ENCODE measurements at places on chromosomes 3 and 15.

DNA sequence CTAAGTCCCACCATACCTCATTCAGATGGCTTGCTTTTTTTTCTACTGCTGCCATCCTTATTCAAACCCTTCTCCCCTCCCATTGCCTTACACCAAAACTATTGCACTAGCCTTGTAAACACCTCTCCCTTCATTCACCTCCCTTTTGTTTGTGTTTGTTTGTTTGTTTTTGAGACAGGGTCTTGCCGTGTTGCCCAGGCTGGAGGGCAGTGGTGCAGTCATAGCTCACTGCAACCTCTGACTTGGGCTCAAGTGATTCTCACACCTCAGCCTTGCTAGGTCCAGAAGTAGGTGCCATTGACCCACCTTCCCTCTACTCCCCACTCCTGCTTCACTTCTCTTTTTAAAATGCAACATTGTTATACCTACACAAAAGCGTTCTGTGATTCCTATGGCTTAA lies 3.0 kb upstream of the STAG1 start:
- no peak for DNase-seq

DNA sequence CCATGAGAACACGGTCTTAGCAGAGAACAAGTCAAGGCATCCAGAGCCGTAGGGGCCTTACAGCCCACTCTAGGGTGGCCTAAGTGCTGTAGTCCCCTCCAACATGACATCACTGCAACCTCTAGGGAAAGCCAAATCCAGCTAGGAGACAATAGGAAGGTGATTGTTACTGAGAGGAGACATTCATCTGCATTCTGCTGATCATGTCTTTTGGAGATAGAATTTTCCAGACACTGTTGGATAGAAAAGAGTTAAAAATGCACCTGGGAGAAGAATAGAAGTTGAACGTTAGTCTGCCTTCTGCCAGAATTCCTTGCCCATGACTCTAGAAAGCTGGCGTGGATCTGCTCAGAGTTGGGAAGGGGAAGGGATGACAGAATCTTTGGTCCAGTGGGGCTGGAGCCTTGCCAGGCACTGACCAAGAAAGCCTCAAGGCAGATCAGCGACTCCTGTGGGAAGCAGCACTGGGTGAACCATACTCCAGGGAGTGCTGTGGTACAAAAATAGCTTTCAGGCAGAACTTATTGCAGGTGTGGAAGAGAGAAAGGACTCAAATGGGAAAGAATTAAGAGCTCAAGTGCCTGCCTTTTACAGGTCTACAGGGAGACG lies 44.8 kb upstream of the RAF1 start:
- peak; percentile 51 for DNase-seq

GRCh38 chr3:152296971-152297370 lies 28.2 kb downstream of the MBNL1 start:
- no peak for DNase-seq

DNA sequence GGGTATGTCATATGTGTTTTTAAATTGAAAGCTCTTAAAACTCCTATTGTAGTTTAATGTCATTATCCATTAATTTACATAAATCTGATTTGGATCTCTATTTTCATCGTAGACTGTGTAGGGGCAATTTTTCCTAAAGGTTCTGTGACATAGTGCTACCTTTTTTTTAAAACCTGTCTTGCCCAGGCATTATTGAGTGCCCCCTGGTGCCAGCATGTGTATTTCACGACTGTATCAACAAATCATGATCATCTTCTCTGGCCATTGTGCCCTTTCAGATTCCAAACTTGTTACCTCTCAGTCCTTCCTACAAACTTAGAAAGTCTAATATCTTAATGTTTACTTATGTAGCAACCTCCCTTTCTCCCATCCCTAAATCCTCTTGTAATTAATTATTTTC lies 97.2 kb upstream of the FLNB start:
- no peak for DNase-seq

DNA sequence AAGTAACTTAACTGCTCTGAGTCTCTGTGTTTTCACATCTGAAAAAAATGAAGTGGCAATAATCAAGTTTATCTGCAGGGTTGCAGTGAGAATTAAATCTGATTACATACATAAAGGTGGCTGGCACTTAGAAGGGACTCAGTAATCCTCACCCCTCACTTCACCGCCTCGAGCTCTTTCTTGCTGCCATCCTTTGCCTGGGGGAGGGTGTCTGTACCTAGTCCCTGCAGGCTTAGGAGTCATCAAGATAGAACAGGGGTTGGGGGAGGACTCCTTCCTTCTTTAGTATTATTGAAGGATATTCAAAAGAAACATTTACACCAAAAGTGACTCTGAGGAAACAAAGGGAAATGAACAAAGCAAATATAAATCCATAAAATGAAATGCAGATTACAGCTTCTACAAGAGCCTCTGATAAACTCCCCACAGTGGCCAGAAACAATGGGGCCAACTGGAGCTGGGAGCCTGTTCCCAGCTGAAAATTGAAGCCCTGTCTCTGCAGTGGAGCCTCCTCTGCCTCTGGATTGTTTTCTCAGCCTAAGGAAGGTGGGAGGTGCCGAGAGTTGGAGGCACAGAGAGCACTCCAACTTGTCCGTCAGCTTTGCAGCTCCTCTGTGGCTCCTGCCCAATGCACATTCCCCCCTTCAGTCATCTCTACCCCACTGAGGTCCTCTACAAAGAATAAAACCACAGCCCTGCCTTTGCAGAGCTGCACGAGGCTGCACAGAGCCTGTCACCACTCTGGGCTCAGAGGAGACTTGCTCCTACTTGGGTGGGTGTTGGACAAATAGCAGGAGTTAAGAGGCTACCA lies 41.8 kb downstream of the CRYGS start:
- DNase-seq: no peak

- no peak for DNase-seq
Measured at GRCh38 chr3:135627057-135627456, 338.5 kb upstream of the PPP2R3A start.

GRCh38 chr15:88401996-88402656 lies 65.1 kb downstream of the MRPL46 start:
- DNase-seq: no peak

DNA sequence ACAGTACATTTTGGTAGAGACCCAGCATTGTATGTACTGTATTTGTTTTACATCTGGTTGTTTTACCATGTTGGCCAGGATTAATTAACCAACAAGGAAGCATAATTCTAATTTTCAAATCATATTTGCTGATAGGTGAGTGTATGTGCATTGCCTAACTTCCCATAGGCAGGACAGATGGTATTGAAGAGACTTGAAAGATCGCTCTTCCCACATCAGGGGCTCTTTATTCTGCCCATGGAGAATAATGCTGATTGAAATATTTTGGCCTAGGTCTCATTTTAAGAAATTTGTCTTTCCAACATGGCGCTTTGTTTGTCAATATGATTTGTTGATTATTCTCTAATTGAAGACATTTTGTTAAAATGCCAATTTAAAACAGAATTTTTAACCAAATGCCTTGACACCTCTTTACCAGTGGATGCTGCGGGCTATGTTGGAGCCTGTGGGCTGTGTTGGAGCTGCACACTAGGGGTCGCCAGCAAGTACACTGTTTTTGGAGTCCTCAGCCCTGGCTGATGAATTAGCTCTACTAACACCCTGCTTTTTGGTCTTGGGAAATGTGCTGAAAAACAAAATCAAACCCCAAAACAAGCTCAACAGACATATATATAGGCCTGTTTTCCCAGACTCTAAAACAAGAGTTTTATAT lies 5.3 kb downstream of the P2RY12 start:
- no peak for DNase-seq

DNA sequence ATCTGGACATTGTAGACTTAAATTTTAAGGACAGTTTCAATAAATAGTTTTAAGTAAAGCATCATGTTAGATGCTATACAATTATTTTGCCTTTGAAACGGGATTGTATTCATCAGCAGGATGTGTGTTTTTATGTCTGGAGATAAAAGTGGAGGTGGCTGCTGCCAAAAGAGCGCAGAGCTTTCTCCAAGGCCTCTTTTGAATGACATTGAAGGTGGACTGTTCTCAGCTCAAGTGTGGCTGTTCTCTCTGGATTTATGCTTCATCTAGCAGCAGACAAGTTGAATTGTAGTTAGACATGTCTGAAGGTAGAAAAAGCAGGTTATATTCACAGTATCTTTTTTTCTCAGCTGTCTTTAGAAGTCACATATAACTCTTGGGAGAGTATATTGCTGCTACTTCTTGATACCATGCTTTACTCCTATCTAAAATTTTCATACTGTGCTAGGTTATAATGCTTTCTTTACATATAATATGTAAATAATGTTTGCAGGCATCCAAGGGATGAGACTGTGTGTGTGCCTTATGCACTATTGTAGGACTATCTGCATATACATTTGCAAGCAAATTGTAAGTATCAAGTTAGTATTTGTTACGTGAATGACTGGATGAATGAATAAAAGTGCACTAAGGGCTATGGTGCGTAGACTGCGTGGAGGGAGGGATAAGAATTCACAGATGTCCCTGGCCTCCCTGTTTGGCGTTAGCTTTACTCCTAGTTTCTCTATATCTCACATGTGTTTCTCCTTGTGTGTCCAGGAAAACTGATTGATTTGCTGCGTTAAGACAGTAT lies 340.1 kb downstream of the NAALADL2 start:
- no peak for DNase-seq

GRCh38 chr15:80967451-80967850 lies 22.2 kb downstream of the MESD start:
- peak; percentile 62 for DNase-seq

DNA sequence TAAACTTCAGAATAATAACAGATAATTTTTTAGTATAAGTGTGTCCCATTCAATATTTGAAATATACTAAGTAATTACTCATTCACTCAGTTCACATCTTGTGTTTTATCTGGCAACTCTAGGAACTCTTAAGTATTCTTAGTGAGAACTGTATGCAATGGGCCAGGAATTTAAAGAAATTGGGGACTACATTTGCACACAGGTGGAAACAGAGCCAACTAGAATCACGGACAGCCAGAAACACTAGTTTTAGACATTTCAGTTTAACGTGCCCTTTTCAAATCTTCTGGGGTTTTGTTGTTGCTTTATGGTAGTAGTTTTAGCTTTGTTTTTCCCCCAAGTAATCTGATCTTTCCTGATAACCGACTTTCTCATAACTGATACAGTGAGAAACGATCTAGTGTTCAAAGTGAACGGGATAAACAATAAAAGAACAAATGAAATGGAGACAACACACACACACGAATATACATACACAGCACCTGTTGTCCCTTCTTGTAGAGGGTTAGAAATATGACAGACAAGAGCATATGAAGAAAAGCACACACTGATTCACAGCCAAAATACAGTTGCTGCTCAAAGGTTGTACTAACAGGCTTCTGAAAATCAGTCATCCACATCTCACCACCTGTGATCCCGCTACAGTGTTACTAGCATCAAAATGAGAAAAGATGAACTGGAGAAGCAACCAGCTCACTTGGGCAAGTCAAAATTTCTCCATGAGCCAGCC lies 167.0 kb downstream of the FMN1 start:
- DNase-seq: no peak

DNA sequence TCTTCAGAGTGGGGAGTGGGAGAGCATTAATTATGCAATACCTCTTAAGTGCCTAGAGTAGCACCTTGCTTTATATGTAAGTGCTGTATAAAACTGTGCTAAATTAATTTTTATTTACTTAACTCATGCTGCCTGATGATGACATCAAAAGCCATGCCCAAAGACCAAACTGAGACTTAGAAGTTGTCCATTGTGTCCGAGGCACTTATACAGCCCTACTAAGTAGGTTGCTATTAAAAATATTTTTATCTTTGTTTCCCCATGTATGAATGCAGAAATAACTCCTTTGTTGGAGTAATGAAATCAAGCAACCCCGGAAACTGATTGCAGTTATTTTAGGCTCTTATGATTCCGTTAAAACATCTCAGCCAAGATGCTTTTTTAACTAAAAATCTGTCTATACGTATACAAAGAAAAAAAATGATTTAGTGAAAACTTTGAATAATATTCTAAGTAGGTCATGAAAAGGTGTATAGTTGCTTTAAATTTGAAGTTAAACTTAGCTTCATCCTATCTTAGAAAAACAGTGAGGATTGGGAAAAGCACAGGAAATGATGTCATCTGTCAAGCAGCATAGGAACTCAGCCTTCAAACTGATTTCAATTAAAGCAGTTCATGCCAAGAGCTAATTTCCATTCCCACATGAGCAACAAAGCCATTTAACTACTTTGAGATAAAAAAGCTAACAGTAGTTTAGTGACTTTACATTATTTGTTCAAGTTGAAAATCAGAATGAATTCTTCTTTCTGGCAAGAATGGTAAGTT lies 43.0 kb downstream of the FBN1 start:
- peak; percentile 64 for DNase-seq

DNA sequence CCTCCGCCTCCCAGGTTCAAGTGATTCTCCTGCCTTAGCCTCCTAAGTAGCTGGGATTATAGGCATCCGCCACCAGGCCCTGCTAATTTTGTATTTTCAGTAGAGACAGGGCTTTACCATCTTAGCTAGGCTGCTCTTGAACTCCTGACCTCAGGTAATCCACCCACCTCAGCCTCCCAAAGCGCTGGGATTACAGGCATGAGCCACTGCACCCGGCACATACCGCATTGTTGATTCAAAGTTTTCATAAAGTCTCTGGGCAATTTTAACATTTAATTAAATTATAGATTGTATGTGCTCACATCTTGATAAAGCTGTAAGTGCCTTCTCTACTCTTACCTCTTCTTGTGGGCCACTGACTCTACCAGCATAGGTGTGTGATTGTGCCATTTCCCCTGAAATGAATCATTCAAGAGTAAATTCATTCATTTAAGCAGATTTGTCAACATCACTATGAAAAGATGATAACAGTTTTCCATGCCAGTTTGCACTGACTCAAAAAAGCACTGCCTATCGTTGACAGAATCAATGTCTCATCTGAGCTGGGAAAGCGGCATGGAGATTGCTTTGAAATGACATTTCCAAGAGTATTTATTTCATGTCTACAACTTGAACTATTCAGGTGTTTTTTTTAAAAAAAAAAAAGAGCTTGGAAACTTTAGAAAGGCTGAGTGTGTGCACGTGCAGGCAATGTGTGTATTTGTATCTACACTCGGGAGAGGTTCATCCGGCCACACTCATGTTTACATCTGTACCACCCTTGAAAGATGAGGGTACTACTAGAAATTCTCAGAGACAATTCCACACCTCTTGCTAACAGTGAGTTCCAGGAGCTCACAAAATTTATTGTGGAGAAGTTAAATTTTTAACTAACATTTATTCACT lies 3.5 kb downstream of the BCL2A1 start:
- no peak for DNase-seq

GRCh38 chr3:52458031-52458760 lies 2.8 kb downstream of the NISCH start:
- DNase-seq: no peak

DNA sequence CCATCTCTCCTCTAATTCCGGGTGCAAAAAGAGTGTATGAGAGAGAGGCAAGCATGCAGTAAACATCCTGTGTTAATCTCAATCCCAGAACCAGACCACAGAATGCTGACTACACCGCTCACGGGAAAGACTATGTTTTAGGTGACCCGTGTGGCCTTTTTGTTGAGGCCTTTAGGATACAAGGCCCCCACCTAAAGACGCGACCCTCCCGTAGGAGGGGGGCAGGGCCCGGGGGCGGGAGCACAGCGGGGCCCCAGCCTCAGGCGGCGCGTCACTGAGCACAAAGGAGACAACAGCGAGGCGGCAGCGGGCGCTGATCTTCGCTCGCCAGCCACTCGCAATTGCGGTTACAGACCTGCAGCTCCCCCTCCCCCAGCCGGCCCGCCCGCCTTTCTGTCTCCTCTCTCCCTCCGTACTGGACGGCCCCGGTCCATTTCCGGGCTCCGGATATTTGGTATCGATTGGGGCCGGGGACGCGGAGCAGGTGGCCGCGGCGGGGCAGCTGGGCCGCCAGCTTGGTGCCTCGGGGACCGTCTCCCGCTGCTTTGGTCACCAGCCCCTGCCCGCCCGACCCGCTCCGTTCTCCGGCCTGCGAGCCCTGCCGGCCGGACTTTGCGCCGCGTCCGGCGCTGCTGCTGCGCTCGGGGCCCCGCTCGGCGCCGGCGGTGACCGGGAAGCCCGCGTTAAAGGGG lies at the start of gene CCDC50:
CCDC50 (plus strand) TSS at position 433 of the 692 bp plus-strand sequence. CDS start 281 bp downstream, outside the sequence.
- peak; percentile 81 for DNase-seq
